ENCODE measurements at places on chromosomes 6 and 20.

DNA sequence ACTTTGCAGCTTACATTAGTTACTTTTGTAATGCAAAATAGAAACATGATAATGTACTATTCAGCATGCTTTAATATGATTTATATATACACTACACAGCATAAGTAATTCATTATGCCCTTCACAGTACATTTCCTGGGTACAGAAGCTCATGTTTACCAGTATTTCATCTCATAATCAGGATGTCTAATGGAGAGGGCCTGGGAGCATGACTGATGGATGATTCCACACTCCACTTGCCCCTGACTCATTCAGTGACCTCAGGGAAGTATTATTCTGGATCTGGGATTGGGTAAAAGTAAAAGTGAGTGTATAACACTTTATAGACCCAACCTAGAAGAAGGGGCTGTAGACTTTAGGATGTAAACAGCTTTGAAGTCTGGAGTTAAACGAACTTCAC is 31.4 kb upstream of the BACH2 start:
- no peak for DNase-seq

DNA sequence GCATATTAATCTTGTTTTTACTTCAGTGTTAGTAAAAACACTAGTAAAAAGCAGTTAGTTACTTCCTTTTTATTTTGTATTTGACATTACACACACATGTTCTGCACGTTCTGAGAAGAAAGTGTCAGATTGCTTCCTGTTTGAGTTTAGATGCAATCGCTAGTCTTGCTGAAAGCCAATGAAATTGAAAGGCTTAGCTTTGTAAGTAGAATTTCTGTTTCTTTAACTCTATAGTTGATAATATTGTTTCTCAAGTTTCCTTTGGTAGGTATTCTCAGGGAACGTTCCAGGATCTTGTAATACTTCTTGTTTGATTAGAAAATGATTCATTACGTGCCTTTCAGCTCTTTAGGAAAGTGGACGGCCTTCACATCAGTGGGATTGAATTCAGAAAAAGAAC is 55.0 kb downstream of the CDKAL1 start:
- no peak for DNase-seq

- no peak for DNase-seq
Observed at GRCh38 chr20:36370991-36371790, 65.1 kb downstream of the DLGAP4 start.

DNA sequence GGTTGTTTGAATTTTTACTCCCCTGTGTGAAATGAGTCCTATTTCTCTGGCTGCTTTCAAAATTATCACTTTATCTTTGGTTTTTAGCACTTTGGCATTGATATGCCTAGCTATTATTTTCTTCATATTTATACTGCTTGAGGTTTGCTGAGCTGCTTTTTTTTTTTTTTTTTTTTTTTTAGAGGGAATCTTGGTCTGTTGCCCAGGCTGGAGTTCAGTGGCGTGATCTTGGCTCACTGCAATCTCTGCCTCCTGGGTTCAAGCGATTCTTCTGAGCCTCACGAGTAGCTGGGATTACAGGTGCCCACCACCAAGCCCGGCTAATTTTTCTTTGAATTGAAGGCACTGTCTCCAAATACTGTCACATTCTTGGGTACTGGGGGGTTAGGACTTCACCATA is 40.6 kb downstream of the STXBP5 start:
- DNase-seq, result no peak

DNA sequence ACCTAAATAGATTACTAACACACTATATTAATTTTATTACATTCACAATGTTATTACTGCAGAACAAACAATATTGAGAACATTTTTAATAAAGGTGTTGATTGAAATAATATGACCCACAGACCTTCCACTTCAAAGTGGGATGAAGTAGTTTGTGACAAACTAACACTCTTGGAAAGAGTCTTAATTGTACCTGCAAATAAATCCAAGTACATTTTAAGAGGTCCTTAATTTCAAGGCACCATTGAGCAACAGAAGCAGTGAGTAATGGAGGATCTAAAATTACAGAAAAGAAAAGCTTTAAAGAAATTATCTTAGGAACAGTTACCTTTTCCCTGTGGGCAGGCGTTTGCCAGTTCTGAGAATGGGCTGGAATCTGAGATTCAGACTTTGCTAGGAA is 140.2 kb downstream of the MMUT start:
- DNase-seq, result no peak

- DNase-seq, result no peak
Observed at GRCh38 chr20:16714751-16715150, 15.1 kb upstream of the SNRPB2 start.
